ENCODE measurements at places on chromosomes 16 and 17.

GRCh38 chr17:13398091-13398490, 203.6 kb downstream of the HS3ST3A1 start:
- no peak overlapping the region for H3K27ac ChIP-seq
- H3K4me1 ChIP-seq, result no peaks in the 10 kb centered on the region
- no peaks in the 10 kb centered on the region for H3K27me3 ChIP-seq
- DNase-seq, result no peak
- H3K4me3 ChIP-seq, result no peak overlapping the region

DNA sequence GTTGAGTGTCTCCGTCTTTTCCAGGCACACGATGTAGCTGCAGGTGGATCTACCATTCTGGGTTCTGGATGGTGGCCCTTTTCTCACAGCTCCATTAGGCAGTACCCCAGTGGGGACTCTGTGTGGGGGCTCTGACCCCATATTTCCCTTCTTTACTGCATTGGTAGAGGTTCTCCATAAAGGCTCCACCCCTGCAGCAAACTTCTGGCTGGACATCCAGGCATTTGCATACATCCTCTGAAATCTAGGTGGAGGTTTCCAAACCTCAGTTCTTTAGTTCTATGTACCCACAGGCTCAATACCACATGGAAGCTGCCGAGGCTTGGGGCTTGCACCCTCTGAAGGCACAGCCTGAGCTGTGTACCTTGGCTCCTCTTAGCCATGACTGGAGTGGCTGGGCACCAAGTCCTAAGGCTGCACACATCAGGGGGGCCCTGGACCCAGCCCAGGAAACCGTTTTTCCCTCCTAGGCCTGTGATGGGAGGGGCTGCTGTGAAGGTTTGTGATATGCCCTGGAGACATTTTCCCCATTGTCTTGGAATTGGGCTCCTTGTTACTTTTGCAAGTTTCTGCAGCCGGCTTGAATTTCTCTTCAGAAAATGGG, 14.0 kb downstream of the ABCC1 start:
- no peaks in the 10 kb centered on the region for H3K4me1 ChIP-seq
- DNase-seq, result no peak
- no peak overlapping the region for H3K4me3 ChIP-seq

DNA sequence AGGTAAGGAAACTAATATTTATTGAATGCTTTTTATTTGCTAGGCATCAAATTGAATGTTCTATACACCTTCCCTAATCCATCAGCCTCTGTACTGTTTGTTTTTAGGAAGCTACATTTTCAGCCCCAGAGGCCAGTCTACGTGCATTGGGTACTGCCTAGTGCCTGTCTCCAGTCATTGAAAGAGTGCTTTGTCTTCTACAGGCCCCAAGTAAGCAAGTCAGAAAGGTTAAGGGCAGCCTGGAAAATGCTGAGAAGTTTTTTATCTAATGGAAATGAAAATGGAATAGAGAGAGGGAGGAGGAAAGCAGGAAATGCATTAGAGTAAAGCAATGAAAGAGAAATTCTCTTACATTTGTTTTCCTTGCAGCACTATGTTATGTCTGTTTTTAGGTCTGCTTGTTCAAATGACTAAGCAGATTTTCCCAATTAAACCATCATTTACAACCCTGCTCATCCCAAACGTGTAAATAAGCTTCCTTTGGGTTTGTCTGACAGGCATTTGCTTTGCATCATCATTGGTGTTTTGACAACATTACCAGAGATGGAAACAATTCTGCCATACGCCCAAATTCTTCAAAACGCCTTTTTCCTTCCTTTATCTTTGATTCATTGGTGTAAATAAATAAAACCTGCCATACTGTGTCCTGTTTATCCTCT, 116.0 kb upstream of the GOT2 start:
- H3K36me3 ChIP-seq, result no peaks in the 10 kb centered on the region
- H3K4me1 ChIP-seq, result no peaks in the 10 kb centered on the region
- H3K4me3 ChIP-seq, result no peak overlapping the region
- no peaks in the 10 kb centered on the region for H3K27me3 ChIP-seq
- H3K27ac ChIP-seq, result no peak overlapping the region
- no peak for DNase-seq

DNA sequence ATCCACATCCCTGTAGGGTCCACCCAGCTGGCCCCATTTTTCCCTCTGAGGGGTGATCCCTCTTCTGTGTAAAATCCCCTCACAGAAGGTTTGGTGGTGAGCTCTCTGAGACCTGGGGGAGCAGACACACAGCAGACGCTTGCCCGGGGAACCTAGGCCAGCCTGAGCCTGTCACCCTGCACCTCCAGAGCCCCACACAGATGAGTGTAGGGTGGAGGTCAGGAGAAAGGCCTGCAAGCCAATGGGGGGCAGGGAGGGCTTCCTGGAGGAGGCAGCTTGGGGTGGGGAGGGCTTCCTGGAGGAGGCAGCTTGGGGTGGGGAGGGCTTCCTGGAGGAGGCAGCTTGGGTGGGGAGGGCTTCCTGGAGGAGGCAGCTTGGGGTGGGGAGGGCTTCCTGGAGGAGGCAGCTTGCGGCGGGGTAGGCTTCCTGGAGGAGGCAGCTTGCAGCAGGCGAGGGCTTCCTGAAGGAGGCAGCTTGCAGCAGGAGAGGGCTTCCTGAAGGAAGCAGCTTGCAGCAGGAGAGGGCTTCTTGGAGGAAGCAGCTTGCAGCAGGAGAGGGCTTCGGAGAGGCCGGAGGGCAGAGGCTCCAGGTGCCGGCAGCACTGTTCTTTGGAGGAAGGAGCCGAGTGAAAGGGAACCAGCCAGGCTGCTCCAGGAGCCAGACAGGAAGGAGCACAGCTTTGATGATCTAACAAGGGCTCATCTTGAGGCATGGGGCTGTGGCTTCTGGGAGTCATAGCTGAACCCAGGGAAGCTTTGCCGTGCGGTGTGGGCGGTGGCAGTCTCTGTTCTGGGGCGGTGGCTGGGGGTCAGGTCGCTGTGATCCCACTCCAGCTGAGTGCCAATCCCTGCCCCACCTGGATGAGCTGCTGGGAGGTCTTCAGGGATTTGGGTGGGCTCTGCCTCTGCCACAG, 83.7 kb upstream of the ZNF469 start:
- no peaks in the 10 kb centered on the region for H3K36me3 ChIP-seq
- H3K4me3 ChIP-seq, result no peak overlapping the region
- H3K27me3 ChIP-seq, result no peaks in the 10 kb centered on the region
- no peaks in the 10 kb centered on the region for H3K4me1 ChIP-seq
- no peak overlapping the region for H3K27ac ChIP-seq

- no peaks in the 10 kb centered on the region for H3K27me3 ChIP-seq
- no peak overlapping the region for H3K4me3 ChIP-seq
- no peak overlapping the region for H3K27ac ChIP-seq
Observed at GRCh38 chr16:49465661-49466528, 92.3 kb downstream of the C16orf78 start.

DNA sequence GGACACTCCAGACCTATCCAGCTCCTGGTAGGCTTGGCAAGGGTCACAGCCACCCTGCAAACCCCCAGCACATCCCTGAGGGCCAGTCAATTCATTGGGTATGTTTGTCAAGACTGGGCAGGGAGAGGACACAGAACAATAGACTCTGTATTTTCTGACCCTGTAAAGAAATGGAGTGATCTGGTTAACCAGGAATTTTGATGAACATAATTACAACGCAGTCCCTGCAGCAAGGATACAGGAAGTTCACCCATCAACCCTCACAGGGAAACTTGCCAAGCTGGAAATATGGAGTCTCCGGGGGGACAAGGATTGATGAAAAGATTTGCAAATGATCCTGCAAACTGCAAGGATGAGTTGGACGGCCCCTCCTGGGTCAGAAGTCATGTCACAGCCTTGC, 126.1 kb upstream of the RCVRN start:
- H3K4me3 ChIP-seq, result no peak overlapping the region
- no peaks in the 10 kb centered on the region for H3K36me3 ChIP-seq
- H3K27ac ChIP-seq, result no peak overlapping the region
- H3K27me3 ChIP-seq, result no peaks in the 10 kb centered on the region
- DNase-seq, result no peak

GRCh38 chr16:14483819-14484385, 146.2 kb downstream of the PARN start:
- H3K36me3 ChIP-seq, result peaks cover 6% of the 10 kb centered on the region
- H3K27ac ChIP-seq, result no peak overlapping the region
- H3K27me3 ChIP-seq, result no peaks in the 10 kb centered on the region

DNA sequence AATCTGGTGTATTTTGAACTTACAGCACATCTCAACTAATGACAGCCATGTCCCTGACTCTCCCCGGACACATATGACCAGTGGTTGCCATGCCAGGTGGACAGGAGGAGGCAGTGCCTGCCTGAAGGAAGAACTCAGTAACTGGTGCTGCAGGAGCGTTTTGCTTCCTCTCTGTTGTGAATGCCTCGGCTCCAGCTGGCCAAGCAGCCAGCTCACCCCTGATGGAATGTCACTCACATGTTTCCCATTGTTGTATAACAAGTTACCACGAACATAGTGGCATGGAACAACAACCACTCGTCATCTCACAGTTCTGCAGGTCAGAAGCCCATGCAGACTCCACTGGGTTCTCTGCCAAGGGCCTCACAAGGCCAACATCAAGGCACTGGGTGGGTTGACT, 20.1 kb upstream of the IRF8 start:
- no peak overlapping the region for H3K4me3 ChIP-seq
- H3K4me1 ChIP-seq, result no peaks in the 10 kb centered on the region
- H3K36me3 ChIP-seq, result no peaks in the 10 kb centered on the region
- no peak overlapping the region for H3K27ac ChIP-seq
- no peak for DNase-seq

DNA sequence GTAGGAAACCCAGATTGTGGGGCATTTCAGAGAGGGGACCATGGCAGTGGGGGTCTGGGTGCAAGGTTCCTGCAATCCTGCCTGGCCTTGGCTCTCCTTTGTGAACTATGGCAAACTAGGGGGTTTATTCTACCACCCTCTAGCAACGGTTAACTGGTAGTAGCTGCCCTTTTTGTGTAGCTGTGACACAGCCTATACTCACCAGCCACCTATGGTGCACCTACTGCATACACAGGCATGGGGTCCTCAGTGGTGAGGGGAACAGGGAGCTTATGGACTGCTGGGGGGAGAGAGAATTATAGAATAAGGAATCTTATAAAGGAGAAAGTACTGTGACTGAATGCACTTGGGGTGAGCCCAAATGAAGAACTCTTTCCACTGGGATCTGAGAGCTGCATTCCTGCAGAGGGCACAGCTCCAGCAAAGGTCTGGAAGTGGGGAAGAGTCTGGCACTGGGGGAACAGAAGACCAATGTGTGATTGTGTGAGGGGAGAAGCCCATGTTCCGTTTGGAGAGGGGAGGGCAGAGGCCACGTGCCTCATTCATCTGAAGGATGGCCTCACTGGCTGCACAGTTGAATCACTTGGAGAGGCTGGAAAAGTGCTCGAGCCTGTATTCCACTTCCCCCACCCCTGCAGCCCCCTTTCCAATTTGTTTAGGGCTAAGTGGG, 2.1 kb downstream of the MT1X start:
- H3K36me3 ChIP-seq, result no peaks in the 10 kb centered on the region
- H3K4me1 ChIP-seq, result no peaks in the 10 kb centered on the region
- peak; percentile 74 for DNase-seq
- H3K27ac ChIP-seq, result peak overlapping the region; percentile 76
- H3K27me3 ChIP-seq, result no peaks in the 10 kb centered on the region
- no peak overlapping the region for H3K4me3 ChIP-seq

DNA sequence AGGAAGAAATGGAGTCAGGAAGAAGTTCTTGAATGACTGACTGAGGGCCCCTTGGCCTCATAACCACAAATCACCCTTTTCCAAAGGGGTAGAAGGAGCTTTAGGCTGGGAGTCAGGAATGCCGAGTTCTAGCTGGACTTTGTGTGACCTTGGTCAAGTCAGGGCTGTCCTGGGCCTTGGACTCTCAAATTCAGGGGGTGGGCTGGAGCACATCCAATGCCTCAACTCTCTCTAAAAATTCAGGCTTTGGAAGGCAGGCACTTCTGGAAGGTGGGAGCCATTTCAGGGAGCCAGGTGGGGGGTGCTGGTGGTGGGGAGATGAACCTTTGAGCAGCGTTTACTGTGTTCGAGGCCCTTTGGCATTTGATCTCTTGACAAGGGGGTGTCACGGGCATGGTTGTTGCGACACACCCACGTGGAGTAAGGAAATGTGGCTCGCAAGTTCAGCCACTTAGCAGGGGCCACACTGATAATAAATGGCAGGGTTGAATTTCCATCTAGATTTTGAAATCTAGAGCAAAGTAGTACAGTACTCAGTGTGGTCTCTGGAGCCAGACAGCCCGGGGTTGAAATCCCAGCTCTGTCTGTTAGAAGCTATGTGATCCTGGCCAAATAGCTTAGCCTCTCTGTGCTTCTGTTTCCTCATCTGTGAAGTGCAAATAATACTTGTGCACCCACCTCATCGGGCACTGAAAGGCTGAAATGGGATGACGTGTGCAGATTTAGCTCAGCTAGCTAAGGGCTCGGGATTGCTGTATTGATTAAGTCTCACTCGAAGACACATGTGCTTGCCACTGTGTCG, 47.1 kb upstream of the CIBAR2 start:
- H3K27ac ChIP-seq, result no peak overlapping the region
- no peak overlapping the region for H3K4me3 ChIP-seq
- no peaks in the 10 kb centered on the region for H3K27me3 ChIP-seq
- no peaks in the 10 kb centered on the region for H3K36me3 ChIP-seq

DNA sequence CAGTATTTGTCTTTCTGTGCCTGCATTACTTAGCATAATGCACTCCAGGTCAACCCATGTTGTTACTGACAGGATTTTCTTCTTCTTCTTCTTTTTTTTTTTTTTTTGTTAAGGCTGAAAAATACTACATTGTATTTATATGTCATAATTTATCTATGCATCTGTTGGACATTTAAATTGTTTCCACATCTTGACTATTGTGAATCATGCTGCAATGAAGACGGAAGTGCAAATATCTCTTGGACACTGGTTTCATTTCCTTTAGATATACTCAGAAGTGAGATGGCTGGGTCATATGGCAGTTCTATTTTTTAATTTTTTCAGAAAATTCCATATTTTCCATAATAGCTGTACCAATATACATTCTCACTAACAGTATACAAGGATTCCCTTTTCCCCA, 272.7 kb upstream of the PMFBP1 start:
- no peaks in the 10 kb centered on the region for H3K36me3 ChIP-seq
- H3K27ac ChIP-seq, result no peak overlapping the region
- no peak for DNase-seq
- H3K27me3 ChIP-seq, result no peaks in the 10 kb centered on the region

DNA sequence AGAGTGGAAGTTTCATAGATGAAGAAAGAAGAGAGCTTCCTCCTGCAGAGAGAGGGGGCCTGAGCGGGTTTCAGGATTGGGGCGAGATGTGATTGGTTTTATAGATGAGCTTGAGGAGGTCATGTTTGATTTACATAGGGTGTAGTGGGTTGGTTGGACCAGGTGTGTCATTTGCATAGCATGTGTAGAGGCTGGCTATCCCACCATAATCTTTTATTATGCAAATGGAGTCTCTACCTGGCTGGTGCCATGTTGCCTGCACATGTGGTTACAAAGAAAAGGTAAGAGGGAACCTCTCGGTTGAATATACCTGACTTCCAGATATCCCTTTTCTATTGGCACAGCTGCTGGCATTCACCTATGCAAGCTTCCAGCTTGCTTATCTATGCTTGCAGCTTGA, 228.1 kb downstream of the BCAS3 start:
- H3K27me3 ChIP-seq, result no peaks in the 10 kb centered on the region
- H3K36me3 ChIP-seq, result no peaks in the 10 kb centered on the region
- no peaks in the 10 kb centered on the region for H3K4me1 ChIP-seq
- no peak overlapping the region for H3K27ac ChIP-seq

- DNase-seq, result no peak
- no peaks in the 10 kb centered on the region for H3K36me3 ChIP-seq
- H3K27ac ChIP-seq, result no peak overlapping the region
- no peak overlapping the region for H3K4me3 ChIP-seq
Observed at GRCh38 chr16:74558873-74559272, 48.0 kb downstream of the GLG1 start.
